Naive thymus-derived CD4-positive, alpha-beta T cell (primary cell): ENCODE measurements at places on chromosomes 6 and 20. TPM values are rescaled to one million over a fixed set of nuclear protein-coding genes. Genes with fewer than 3 reads are reported as not detected.

DNA sequence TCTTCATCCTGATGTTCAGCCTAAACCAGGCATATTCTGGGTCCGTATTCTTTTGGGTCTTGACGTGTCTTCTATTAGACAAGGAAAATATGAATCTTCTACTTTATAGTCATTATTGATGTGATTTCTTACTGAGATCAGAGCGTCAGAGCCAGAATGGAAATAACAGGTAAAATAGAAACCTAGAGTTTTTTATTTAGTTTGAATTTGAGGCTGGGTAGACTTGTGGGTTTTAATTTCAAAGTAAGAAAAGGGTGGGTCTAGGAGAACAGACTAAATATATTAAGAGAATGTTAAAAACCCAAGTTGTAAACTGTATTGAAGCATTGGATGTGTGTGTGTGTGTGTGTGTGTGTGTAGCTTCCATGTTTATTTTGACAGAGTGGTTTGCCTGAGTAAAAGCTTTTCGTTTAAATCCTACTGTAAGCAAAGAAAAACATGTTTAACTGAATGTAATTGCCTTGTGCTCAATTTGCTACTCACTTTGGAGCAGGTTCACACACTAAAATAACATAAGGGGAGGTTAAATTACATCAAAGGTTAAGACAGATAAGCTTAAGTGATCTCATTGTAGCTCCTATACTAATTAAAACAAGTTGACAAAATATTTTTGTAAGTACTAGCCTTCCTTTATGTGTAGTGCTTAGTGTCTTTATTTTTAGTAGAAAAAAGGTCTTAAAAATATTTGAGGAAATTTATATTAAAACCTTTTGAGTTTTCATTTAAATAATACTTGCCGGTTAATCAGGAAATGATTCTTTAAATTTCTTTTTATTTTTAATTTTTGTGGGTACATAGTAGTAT is 17.4 kb downstream of the HECA start:
- no peaks in the 10 kb centered on the region for H3K27me3 ChIP-seq
- H3K27ac ChIP-seq = peak overlapping the region; percentile 54
- peaks cover 83% of the 10 kb centered on the region for H3K4me1 ChIP-seq
- no peaks in the 10 kb centered on the region for H3K36me3 ChIP-seq

MDFI gene
- not detected for total RNA-seq

GRCh38 chr20:17059465-17059864 is 167.4 kb upstream of the PCSK2 start:
- no peak for DNase-seq
- no peaks in the 10 kb centered on the region for H3K27me3 ChIP-seq
- H3K4me3 ChIP-seq = no peak overlapping the region
- H3K36me3 ChIP-seq = no peaks in the 10 kb centered on the region
- no peak overlapping the region for H3K27ac ChIP-seq

ATP6V1G2 gene
- total RNA-seq = 7.5 TPM

- DNase-seq = no peak
- H3K4me1 ChIP-seq = no peaks in the 10 kb centered on the region
- no peaks in the 10 kb centered on the region for H3K36me3 ChIP-seq
- no peak overlapping the region for H3K4me3 ChIP-seq
Observed at GRCh38 chr6:129364037-129364436, 345.9 kb downstream of the ARHGAP18 start.

GRCh38 chr20:34615477-34615876 is 57.0 kb downstream of the MAP1LC3A start:
- H3K27ac ChIP-seq = no peak overlapping the region
- no peaks in the 10 kb centered on the region for H3K4me1 ChIP-seq
- H3K27me3 ChIP-seq = no peaks in the 10 kb centered on the region
- H3K36me3 ChIP-seq = peaks cover 34% of the 10 kb centered on the region
- DNase-seq = no peak

DNA sequence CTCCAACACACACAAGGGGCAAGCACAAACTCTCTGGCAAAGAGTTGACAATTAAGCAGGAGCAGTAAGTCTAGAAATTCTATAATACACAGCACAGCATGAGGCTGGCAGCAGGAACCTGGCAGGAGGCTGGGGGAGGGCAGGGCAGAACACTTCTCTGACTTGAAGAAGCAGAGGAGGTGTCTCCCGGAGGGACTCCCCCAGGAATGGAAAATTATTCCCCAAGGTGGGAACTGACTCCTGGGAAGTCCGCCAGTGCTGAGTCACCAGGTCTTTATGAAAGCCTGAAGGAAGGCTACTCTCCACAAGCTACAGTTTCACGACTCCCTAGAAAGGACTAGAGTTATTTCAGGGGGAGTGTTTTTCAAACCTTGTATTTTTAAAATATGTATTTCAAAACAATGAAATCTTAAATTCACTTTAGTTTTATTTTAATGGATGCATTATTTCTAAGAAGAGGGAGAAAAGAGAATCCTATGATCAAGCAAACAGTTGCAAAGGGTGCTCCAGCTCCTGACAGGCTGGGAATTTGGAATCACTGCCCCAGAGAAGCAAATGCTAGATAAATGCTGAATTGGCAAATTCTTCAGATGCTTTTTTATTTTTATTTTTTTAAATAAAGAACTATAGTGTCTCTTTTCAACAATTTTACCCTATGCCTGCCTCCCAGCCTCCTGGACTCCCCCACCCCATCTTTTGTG is 192.8 kb downstream of the LY86 start:
- no peaks in the 10 kb centered on the region for H3K4me1 ChIP-seq
- H3K27ac ChIP-seq = no peak overlapping the region
- no peak for DNase-seq
- no peak overlapping the region for H3K4me3 ChIP-seq

GRCh38 chr6:50565004-50565403 is 148.3 kb upstream of the TFAP2D start:
- H3K27me3 ChIP-seq = no peaks in the 10 kb centered on the region
- no peaks in the 10 kb centered on the region for H3K4me1 ChIP-seq

ARG1 gene
- not detected for total RNA-seq

DNA sequence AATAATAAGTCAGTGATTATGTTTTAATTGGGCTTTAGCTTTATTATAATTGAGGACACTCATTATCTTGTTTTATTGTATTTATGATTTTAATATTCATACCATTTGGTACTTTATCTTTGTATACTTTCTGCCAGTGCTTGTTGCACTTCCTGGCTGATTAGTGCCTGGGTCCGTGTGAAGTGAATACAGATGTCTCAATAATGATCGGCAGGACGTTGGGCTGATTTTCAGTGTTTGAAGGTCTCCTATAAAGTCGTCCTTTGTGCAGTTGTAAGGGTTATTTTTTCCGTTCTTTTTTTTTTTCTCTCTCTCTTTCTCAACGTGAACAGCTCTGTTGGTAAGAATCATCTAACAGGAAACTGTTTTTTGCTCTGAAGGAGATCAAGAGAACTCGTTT is 450.0 kb upstream of the POU3F2 start:
- no peak overlapping the region for H3K27ac ChIP-seq
- H3K27me3 ChIP-seq = no peaks in the 10 kb centered on the region
- H3K4me1 ChIP-seq = no peaks in the 10 kb centered on the region
- no peak for DNase-seq
- H3K36me3 ChIP-seq = no peaks in the 10 kb centered on the region

- no peaks in the 10 kb centered on the region for H3K4me1 ChIP-seq
- H3K4me3 ChIP-seq = no peak overlapping the region
- no peaks in the 10 kb centered on the region for H3K36me3 ChIP-seq
- H3K27me3 ChIP-seq = no peaks in the 10 kb centered on the region
Observed at GRCh38 chr20:60653111-60653845, 598.8 kb upstream of the CDH4 start.
